ENCODE measurements at places on chromosomes 13 and 19.

DNA sequence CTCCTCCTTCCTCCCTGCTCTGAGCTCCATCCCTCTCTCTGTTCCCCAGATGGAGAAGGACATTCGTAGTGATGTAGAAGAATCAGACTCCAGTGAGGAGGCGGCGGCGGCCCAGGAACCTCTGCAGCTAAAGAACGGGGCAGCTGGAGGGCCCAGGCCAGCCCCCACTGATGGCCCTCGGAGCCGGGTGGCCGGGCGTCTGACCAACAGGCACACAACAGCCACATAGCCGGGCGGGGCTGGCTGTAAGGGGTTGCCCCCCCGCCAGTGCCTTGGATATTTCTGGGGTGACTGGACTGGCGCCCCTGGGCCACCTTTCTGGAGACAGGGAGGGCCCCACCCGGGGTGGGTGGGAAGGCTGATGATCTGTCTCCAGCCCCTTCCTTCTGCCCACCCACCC, 46.3 kb downstream of the CD320 start:
- no peak for DNase-seq

DNA sequence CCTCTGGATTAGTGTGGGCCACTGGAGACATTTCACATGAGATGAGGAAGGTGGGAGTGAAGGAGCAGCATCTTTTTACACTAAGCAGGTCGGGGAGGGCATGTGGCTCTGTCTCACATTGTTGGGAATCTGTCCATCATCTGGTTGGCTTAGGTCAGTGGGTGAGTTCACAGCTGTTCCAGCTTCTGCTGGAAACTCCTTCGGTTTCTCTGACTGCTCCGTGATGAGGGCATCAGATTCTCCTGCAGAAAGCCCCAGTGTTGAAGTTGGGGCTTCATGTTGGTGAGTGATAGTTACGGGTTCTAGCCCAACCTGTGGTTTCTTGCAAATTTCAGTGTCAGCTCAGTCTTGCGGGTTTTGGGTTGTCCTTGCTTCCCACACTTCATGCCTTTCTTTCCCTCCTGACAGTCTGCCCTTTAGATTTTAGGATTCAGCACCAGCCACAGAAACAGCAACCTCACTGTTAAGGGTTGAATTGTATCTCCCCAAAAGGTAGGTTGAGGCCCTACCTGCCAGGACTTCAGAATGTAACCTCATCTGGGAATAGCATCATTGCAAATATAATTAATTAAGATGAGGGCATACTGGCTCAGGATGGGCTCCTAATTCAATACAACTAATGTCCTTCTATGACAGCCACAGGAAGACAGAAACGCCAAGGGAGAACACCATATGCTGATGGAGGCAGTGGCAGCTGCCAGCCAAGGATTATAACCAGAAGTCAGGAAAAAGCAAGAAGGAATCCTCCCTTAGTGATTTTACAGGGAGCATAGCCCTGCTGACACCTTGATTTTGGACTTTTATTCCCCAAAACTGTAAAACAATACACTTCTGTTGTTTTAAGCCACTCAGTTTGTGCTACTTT, 7.6 kb upstream of the ALOX5AP start:
- DNase-seq, result no peak

DNA sequence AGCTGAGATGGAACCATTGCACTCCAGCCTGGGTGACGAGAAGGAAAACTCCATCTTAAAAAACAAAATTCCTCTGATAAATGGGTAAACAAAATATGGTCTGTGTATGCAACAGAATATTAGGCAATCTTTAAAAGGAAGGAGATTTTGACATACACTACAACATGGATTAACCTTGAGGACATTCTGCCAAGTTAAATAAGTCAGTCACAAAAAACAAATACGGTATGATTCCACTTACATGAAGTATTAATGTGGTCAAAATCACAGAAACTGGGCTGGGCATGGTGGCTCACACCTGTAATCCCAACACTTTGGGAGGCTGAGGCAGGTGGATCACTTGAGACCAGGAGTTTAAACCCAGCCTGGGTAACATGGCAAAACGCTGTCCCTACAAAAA, 3.0 kb upstream of the ZNF444 start:
- no peak for DNase-seq

GRCh38 chr13:30619731-30620130, 2.0 kb downstream of the USPL1 start:
- no peak for DNase-seq

GRCh38 chr13:50527188-50527587, 316.3 kb downstream of the DLEU7 start:
- DNase-seq, result no peak

DNA sequence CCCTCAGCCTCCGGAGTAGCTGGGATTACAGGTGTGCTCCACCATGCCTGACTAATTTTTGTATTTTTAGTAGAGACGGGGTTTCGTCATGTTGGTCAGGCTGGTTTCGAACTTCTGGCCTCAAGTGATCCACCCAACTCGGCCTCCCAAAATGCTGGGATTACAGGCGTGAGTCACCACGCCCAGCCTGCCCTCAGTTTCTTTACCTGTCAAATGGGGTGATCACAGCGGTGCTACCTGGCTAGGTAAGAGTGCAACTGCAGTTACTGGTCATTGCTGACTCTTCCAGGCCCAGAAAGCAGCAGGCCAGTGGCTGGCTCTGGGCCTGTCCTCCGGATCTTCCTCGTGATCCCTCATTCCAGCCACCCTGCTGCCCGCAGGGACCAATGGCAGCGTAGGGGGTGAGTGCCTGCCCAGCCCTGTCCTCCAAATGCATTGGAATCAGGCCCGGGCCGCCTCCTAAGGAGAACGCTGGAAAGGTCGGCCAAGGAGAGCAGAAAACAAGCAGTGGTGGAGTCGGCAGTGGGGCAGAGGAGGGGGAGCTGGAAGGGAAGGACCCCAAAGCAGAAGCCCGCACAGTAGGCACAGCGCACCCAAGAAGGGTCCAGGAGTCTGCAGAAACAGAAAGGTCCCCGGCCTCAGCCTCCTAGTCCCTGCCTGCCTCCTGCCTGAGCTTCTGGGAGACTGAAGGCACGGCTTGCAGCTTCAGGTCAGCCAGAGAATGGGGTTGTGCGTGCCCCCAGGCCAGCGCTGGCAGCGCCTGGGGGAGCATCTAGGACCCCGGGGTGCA, 1.8 kb upstream of the SLC27A1 start:
- DNase-seq, result no peak

GRCh38 chr13:47673009-47673850, 327.8 kb downstream of the SUCLA2 start:
- no peak for DNase-seq

DNA sequence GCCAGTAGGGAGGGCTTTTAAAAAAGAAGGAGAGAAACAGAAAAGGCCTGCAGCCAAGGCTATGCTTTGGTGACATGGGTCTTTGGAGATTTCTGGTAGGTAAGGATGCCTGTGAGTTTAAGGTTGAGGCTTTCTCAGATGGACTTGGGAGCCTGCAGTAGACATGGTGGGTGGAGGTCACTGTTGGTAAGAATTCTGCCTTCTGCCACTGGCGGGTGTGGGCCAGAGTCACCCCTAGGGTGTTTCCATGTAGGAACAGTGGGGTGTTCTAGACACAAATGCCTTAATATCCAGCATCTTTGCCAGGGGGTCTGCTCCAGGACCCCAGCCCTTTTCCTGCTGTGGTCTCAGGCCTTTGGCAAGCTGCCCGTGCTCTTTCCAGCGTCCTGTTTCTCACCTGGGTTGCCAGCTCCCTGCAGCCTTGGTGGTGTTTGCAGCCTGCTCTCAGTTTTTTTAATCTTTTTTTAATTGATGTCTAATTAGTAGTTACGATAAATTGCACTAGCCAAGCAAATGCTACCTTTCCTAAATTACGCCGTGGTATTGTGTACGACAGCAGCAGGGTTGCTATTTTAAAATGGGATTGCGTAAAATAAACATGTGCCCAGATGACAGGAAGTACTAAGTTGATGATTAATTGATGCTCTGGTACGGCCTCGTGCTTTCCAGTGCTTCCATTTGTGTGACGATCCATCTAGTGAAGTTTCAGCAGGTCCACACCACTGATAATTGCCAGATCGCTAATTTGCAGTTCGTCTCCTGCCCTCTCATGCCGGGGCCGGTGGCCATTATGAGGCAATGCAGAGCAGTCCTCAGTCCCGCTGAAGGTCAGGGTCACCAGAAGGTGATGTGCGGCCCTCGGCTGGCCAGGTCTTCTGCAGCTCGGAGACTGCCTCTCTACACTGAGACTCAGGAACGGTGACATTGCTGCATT, 35.3 kb upstream of the NPAS1 start:
- no peak for DNase-seq

GRCh38 chr19:6087074-6087571, 23.2 kb downstream of the RFX2 start:
- DNase-seq, result no peak

- DNase-seq, result no peak
Observed at GRCh38 chr19:8665468-8666213, 33.0 kb downstream of the ACTL9 start.

- no peak for DNase-seq
Observed at GRCh38 chr13:110546926-110547325, 14.6 kb downstream of the RAB20 start.

GRCh38 chr19:47704024-47704423, 9.2 kb upstream of the EHD2 start:
- no peak for DNase-seq

DNA sequence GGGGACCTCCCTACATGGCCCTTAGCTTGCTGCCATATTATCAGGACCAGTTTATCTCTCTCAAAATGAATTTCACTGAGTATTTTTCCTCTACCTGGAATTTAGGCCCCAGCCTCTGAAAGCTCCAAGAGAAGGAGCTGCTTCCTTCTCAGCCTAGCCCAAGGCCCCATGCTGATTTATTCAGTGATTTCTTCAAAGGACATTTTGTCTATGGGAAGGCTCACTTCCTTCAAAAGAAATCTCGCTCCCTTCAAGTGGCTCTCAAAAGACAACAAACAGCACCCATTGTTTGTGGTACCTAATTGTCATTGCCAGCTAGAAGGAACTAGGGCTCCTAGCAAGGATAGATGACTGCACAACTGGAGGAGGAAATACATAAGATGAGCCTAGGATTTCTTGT, 172.4 kb downstream of the SLC7A1 start:
- no peak for DNase-seq

DNA sequence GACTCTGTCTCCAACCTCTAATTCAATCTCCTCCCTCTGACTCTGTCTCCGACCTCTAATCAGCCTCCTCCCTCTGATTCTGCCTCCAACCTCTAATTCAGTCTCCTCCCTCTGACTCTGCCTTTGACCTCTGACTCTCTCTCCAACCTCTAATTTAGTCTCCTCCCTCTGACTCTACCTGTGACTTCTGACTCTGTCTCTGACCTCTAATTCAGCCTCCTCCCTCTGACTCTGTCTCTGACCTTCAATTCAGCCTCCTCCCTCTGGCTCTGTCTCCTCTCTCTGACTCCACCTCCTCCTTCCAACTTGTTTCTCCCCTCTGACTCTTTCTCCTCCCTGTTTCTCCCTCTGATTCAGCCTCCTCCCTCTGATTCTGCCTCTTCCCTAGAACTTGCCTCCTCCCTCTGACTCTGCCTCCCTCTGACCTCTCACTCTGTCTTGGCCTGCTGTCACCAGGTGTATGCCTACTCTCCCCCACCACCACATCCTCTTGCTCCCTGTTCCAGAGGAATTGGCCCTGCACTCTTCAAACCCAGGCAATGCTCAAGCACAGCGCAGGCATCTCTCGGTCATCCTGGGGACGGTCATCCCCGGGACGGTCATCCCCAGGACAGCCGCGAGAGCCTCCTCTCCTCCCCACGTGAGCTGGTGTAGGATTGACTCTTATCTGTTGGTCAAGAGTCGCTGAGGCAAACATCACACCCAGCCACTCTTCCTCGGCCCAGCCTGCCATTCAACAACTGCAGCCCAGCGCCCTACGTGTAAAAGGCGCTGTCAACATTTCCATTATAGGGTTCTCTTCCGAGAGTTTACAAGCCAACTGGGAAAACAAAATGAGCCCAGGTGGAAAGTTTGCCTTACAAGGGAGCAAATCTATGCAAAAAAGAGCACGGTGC, 60.2 kb downstream of the ZIC5 start:
- DNase-seq, result no peak

- no peak for DNase-seq
Observed at GRCh38 chr13:39349391-39349960, 253.5 kb downstream of the LHFPL6 start.

GRCh38 chr13:111467111-111467890, 146.9 kb downstream of the TEX29 start:
- DNase-seq, result no peak

- no peak for DNase-seq
Observed at GRCh38 chr19:1575323-1576241, 7.5 kb upstream of the MEX3D start.

- no peak for DNase-seq
Observed at GRCh38 chr19:10878253-10878652, 6.9 kb downstream of the CARM1 start.

DNA sequence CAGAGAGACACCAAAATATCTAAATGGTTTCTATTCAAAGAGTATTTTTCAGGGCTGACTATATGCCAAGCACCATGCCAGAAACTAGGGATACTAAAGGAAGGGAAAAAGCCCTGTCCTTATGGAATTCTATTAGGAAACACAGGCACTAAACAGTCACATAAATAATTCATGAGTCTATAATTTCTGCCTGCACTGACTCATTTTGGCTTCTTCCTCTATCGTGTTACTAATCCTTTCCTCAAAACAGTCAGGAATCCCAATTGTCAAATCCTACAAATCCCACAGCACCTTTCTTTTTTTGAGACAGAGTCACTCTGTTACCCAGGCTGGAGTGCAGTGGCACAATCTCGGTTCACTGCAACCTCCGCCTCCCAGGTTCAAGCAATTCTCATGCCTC, 29.2 kb downstream of the XPO4 start:
- no peak for DNase-seq

DNA sequence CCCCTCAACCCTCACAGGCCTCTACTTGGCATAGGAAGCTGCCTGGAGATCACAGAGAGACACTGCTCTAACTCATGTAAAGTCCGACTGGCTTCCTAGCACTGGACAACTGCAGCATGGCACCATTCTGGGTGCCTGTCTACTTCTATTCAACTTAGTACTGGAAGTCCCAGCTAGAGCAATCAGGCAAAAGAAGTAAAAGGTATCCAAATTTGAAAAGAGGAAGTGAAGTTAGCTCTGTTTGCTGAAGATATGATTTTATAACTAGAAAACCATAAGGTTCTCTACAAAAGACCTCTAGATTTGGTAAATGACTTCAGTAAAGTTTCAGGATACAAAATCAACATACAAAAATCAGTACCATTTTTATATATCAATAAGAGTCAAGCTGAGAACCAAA, 1017.6 kb downstream of the PCDH9 start:
- no peak for DNase-seq

GRCh38 chr13:72541674-72542073, 185.8 kb downstream of the MZT1 start:
- no peak for DNase-seq

DNA sequence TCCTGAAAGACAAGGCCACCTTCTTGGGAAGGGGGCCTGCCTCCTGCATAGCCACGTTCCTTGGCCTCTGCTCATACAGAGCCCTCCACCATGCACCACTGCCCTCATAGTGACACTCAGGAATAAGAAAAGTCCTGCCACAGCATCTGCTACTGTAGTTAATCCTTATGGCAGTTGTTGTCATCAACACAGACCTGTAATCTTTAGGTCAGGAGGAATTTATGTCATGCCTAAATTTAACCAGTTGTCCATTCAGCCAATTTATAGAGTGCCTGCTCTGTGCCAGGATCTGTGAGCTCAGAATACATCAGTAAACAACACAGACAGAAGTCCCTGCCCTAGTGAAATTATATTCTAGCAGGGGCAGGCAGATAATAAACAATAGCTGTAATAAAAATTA, 44.4 kb downstream of the FAM124A start:
- no peak for DNase-seq
